Fibroblast of skin of left biceps (primary cell): ENCODE measurements at places on chromosomes 12 and 14.

GRCh38 chr12:51908876-51909592 is 1.7 kb downstream of the ACVRL1 start:
- no peak for DNase-seq

DNA sequence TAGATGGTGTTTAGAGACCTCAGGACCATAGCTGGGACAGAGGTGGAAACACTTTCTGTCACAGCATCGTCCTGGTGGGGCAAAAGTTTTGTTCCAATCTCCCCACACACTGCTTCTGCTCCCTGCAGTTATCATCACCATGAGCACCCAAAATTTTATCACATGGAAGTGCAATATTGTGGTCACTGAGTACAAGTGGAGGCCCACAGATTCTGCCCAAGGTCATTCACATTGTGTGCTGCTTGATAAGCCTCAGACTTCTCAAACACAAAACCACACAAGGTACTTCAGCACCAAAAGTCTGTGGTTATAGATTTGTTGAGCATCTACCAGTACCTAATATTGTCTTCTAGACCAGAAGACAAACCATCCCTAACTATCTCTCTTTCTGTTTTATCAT is 554 bp upstream of the KRT77 start:
- DNase-seq: no peak

DNA sequence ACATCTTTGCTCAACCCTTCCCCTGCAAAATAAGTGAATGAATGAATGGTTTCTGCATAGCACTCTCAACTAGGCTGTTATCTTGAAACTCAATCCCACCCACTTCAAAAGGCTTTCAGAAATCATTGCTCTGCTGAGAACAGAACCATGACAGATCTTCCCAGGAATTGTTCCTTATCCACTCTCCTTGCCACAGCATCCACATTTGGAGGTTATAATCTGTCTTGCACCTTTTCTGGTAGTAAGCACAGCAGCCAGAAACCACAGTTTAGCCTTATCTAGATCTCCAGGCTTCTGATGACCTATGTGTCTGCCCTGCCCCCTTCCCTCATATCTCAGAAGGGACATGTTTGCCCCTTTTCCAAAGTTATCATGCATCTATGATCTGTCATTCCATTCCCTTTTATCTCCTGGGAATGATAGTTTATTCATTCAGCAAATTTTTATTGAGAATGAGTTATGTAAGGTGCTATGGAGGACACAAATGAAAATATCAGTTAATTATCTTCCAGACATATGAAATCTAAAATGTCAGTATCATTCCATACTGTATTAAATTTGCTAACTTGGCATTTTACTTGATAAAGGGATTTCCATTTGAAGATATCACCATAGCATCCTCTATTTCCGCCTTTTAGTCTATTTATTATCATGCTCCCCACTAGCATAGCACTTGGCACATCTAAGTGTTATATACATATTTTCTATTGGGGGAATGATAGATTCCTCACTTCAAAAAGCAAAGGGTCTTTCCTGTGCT is 21.4 kb downstream of the LGR5 start:
- DNase-seq: no peak

- DNase-seq: no peak
Measured at GRCh38 chr12:92721130-92721529, 18.3 kb downstream of the PLEKHG7 start.

DNA sequence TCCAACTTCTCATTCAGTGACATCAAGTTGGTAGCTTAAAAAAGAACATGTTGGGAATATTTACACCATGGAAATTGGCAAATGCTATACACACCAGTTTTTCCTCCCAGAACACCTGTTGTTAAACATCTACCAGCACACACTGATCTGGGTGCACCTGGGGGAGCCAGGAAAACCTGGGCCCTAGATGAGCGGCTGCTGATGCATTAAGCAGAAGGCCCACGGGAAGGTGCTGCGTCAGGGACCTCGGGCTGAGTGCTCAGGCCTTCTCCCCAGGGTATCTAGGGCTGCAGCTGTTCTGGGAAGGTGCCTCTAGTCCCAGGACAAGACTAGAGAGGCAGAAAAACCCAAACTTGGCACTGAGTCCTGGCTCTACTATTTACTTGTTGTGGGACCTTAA is 2.8 kb upstream of the NGB start:
- DNase-seq: no peak

DNA sequence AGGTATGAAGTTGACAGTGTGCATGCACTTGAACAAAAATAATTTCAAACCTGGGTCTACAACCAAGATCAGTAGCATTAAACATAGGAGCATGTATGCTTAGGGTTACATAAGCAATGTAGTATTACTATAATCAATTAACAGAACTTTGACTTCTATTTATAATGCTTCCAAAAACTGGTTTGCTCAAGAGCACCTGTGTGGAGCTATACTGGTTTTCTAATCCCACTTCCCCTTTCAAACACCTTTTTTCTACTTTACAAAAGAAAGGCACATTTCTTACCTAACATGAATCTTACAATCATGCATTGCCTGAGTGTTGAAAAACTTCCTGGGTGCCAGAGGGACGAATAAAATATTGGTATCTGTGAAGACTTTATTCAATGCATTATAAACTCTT is 72.7 kb downstream of the EFCAB11 start:
- no peak for DNase-seq
